ENCODE measurements at places on chromosomes 13 and 19.

GRCh38 chr13:87667686-87668085 lies 3.5 kb upstream of the SLITRK5 start:
- no peak for DNase-seq

GRCh38 chr19:54207983-54208783 lies 7.5 kb downstream of the RPS9 start:
- DNase-seq, result no peak

GRCh38 chr13:97548711-97549110 lies 114.7 kb downstream of the RAP2A start:
- DNase-seq, result no peak

DNA sequence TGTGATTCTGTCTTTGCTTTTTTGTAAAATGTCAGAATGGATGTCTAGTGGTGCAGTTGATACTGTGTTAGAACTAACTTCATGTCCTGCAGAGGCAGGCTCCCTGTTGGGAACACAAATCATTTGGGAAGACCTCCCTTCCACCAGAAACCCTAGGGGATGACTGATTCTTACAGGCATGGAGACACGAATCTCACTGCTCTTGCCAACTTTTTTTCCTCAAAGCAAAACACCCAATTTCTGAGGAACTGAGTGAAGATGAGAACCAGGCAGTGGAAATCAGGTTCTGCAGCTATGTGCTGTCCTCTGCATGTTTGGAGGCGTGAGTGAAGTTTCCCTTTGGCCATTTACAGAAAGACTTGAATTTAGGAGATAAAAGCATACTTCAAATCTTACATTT lies 87.5 kb upstream of the CSNK1A1L start:
- no peak for DNase-seq

GRCh38 chr13:109547942-109548341 lies 238.4 kb downstream of the IRS2 start:
- no peak for DNase-seq

DNA sequence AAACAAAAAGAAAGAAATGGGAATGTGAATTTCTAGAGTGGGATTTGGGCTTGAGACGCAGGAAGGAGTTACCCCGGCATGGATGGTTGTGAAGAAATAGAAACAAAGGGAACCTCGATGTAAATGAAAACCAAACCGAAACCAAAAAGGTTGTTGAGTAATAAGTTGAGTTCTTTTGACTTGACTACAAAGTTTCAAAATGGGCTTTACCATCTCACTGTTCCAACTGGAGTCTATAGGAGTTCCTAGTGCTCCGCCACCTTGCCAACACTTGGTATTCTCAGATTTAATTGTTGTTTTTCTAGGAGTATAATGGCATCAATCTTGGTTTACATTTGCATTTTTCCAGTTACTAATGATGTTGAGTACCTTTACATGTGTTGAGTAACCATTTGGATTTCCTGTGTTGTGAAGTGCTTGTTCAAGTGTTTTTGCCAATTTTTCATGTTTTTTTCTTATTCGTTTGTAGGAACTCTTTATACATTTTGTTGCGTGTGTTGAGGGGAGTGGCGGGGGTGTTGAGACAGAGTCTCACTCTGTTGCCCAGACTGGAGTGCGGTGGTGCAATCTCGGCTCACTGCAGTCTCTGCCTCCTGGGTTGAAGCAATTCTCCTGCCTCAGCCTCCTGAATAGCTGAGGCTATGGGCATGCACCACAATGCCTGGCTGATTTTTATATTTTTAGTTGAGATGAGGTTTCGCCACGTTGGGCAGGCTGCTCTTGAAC lies 9.2 kb downstream of the UBE2S start:
- no peak for DNase-seq

GRCh38 chr13:79470666-79471065 lies 10.3 kb upstream of the NDFIP2 start:
- no peak for DNase-seq

DNA sequence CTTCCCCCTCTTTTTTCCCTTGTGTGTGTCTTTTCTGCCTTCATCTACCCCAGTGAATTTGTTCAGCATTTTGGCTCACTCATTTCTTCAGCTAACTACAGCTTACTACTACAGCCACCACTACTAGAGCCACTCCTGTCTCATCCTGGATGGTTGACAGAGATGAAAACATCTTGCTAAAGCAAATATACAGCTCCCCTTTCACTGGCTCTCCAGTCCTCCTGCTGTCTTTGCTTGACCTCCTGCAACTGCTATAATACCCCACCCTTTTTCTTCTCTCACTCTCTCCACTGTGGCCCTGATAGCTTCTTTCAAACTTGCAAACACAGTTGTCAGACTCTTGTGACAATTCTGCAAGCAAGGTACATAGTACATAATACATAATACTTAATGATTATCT lies 523.6 kb downstream of the DCT start:
- DNase-seq, result no peak

DNA sequence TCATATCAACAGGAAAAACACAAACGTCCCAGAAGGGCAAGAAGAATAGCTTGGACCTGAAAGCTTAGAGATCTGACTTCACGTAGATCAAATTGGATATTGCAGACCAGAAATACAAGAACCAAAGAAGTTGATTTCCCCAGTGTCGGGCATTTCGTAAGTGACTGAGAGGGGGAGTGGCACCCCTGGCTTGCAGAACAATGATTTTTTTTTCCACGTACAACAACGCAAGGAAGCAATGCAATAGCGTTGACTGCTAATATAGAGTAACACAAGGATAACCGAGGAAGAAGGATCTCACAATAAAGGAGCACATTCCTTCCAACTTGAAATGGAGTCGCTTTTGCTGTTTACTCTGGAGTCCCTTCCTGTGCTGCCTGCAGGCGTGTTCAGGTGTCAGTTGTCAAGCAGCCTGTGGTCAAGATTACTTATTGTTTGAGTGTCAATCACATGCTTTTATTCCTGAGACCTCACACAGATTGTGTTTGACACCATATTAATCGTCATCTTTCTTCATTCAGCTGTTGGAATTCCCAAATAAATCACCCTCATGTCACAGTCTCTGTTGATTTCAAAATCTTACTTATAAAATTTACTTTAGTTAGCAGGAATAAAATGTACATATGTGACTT lies 139.4 kb downstream of the FREM2 start:
- no peak for DNase-seq

DNA sequence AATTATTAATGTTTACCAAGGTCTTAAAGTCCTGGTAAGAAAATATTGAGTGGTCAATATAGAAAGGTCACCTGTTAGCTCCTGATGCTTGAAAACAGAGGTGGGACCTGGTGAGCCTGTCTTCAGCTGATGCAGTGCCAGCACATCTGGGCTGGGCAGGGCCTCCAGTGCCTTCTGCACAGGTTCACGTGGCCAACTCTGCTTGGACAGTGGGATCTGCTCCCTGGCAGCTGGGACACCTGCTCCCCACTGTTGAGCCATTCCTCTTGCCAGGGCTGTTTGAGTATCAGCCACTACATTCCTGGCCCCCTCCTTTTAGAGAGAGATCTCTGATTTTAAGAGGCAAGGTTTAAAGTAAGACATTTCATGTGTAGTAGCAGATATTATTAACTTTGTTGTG lies 135.0 kb downstream of the TM9SF2 start:
- DNase-seq, result no peak

GRCh38 chr19:1285737-1286360 lies at the start of gene EFNA2:
Gene EFNA2, plus strand, starts transcription at chr19:1285873. Its CDS starts 296 bp downstream, at chr19:1286169.
- no peak for DNase-seq

- no peak for DNase-seq
These were observed at the start of gene KCNRG for GRCh38 chr13:50015258-50015657. Gene KCNRG, plus strand, starts transcription at chr13:50015444. Its CDS starts 50 bp downstream, at chr13:50015494.

DNA sequence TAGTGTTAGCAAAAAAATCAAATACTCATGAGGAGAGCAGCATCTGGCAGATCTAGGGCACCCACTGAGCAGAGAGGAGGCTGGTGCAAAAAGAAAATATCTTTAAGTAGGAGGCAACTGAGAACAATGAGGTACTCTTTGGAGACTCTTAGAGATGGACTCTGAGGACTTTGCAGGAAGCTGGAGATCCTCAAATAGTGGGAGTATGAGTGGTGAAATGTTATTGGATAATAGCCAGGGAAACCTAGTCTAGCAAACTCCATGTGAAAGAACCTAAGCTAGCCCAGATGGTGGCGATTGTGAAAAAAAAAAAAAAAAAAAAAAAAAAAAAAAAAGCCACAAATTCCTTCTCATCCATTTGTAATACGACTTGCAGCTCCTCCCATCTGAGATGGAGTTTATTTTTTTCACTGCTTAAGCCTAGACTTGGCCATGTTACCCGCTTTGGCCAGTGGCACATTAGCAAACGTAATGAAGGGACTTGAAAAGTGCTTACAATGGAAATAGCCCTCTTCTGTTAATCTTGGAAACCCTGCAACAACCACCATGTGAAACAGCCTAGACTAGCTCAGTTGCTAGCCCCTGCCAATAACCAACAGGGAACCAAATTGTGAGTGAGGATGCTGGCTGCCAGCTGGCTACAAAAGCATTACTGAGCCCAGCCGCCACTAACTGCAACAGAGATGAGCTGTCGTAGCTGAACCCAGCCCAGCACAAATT lies 476.2 kb downstream of the KLF12 start:
- no peak for DNase-seq

- DNase-seq, result no peak
These were observed 5.2 kb downstream of the CADM4 start for GRCh38 chr19:43634506-43634871.

GRCh38 chr13:78420814-78421213 lies 182.5 kb downstream of the POU4F1 start:
- DNase-seq, result no peak

- DNase-seq, result no peak
These were observed 187.6 kb upstream of the ARGLU1 start for GRCh38 chr13:106755542-106755941.

GRCh38 chr19:29812080-29812880 lies 489 bp downstream of the CCNE1 start:
- DNase-seq, result no peak

GRCh38 chr13:21542563-21542962 lies 61.4 kb downstream of the MICU2 start:
- DNase-seq, result no peak

DNA sequence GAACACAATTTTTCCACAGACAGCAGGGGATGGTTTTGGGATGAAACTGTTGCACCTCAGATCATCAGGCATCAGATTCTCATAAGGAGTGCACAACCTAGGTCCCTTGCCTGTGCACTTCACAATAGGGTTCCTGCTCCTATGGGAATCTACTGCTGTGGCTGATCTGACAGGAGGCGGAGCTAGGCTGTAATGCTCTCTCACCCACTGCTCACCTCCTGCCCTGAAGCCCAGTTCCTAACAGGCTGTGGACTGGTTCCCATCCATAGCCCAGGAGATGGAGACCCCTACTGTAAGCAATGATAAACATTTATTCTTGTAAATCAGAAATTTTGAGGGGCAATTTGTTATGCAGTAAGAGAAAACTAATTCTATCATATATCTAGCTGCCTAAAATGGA lies 1234.7 kb downstream of the SLITRK1 start:
- DNase-seq, result no peak

- DNase-seq, result no peak
These were observed 110.6 kb downstream of the STARD13 start for GRCh38 chr13:33174931-33175330.

GRCh38 chr19:7562646-7563393 lies 27.3 kb downstream of the PNPLA6 start:
- DNase-seq, result no peak

GRCh38 chr19:55179606-55180484 lies at the start of gene SYT5:
Gene SYT5, minus strand, starts transcription at chr19:55180289. Its CDS starts 1,248 bp downstream, at chr19:55179041.
- DNase-seq, result no peak

DNA sequence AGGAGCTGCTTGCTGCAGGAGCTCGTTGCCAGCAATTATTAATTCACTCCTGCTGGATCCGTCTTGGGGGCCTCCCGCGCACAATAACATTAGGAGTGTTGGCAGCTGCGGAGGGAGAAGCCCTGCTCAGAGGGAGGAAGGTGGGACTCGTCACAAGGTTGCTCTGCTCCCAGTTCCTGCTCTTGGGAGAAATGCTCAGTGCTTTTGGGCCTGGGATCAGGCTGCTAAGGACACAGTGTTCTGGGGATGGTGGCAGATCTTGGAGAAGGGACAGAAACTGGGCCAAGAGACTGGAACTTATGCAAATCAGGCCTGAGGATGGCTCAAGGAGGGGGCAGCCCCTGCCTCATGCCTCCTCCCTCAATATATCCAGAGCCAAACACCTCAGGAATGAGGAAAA lies 78.9 kb upstream of the OLFM4 start:
- no peak for DNase-seq

GRCh38 chr19:1864480-1865171 lies 1.2 kb upstream of the KLF16 start:
- peak; percentile 53 for DNase-seq

GRCh38 chr13:112060899-112061366 lies 6.0 kb upstream of the SOX1 start:
- DNase-seq, result no peak

GRCh38 chr13:98582947-98583346 lies 6.0 kb upstream of the STK24 start:
- no peak for DNase-seq

DNA sequence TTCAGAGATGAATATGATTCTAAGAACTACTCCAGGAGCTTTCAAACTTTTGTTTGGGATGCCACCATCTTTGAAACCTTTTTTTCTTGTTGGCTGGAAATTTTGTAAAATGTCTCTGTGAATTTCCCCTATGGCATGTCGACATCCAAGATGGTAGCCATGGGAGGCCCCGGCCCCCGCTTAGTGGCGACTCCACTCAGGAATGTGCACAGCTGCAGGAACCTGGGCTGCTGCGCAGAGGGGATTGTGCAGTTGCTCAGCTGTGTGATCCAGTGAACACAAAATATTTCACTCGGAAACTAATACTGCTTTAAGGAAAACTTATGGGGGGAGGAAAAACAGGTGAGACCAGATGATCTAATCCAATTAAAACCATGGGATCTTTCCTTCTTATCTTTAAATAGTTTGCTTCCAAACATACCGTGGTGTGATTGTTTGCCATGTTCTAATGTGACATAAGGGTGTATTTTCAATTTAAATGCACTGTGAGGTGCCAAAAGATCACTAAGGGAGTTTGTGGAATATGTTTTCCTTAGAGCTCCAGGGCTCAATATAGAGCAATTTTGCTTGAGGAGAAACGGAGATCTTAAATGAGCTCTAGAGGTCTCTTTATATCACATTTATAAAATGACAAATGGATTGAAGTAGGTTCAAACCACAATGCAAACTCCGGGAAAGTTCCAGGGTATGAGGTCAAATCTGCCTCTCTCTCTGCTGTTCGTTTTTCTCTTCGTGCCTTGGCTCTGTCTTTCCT lies 497.7 kb downstream of the FGF9 start:
- no peak for DNase-seq

Data from NCI-H774 (cell line).